Naive thymus-derived CD4-positive, alpha-beta T cell (primary cell): ENCODE measurements at places on chromosomes 5 and 9.

- H3K4me1 ChIP-seq = peaks cover 6% of the 10 kb centered on the region
- peaks cover 10% of the 10 kb centered on the region for H3K36me3 ChIP-seq
- no peak for DNase-seq
These were observed 30.8 kb upstream of the ACOT12 start for GRCh38 chr5:81424728-81425127.

- no peak for DNase-seq
- no peak overlapping the region for H3K4me3 ChIP-seq
- peaks cover 20% of the 10 kb centered on the region for H3K36me3 ChIP-seq
- H3K4me1 ChIP-seq = no peaks in the 10 kb centered on the region
These were observed 54.0 kb downstream of the TMEM161B start for GRCh38 chr5:88214655-88215054.

DNA sequence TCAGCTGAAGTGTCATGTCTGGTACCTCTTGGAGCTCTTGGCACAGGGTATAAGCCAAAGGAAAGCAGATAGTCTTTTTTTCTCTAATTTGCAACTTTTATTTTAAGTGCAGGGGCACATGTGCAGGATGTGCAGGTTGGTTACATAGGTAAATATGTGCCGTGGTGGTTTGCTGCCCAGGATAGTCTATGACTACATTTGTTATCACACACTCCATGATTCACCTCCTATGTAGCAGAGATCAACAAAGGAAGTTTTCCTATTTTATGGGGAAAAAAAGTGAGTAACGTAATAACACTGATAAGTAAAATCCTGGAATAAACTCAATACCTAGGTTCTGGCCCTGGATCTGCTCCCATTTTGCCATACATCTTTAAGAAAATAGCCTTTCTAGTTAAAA lies 234.6 kb downstream of the CAAP1 start:
- no peak for DNase-seq
- no peaks in the 10 kb centered on the region for H3K4me1 ChIP-seq
- H3K36me3 ChIP-seq = no peaks in the 10 kb centered on the region
- H3K27ac ChIP-seq = no peak overlapping the region

DNA sequence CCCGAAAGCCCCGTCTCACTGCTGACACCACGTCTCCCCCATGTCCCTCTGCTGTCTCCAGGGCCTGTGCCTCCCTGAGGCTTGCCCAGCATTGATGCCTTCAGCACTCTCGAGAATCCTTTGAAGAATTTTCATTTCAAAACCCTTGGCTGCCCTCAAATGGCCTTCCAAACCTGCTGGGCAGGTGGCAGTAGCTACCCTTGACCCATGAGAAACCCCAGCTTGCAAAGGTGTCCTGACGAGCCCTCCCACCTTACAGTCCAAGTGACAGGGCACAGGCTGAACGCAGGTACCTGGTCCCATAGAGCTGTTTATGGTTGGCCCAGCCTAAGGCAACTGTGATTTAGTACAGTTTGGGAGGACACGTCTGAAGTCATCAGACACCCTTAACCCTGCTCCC lies 97.2 kb upstream of the SPIN1 start:
- H3K27me3 ChIP-seq = no peaks in the 10 kb centered on the region
- no peak for DNase-seq
- H3K4me3 ChIP-seq = no peak overlapping the region
- no peaks in the 10 kb centered on the region for H3K4me1 ChIP-seq
- H3K36me3 ChIP-seq = no peaks in the 10 kb centered on the region

DNA sequence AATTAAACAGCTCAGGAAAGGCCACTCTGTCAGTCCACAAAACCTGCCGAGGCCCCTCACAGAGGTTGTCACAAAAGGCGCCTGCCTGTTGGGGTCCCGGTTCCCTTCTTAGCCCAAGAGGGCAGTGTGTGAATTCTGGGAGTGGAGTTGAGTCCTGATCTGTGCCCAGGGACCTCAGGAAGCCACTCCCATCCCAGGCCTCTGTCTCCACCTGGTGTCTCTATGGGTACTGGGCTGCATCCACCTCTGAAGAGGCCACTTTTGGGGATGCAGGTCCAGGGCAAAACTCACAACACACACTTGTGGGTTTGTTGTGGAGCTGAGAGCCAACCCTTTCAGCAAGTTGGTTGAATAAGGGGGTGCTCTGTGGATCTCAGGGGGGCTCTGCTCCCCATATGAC lies 74.3 kb upstream of the STXBP1 start:
- no peaks in the 10 kb centered on the region for H3K27me3 ChIP-seq
- no peak for DNase-seq
- no peak overlapping the region for H3K4me3 ChIP-seq
- no peak overlapping the region for H3K27ac ChIP-seq

DNA sequence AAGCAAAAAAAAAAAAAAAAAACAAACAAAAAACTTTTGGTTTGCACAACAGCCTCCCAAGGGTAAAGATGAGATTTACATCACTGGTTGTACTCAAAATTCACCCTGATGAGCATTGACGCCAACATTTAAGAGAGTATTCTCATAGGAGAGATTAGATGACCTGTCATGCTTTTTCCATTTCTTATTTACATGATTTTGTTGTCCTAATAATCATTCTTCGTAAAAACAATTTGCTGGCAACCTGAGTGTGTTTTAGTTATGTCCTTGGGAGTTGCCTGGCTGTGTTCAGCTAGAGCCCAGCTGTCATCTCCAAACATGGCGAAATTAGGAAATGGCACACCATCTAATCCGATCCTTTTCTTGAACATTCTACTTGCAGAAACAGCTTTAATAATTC lies 186.4 kb upstream of the MRPS30 start:
- H3K36me3 ChIP-seq = no peaks in the 10 kb centered on the region
- no peak overlapping the region for H3K4me3 ChIP-seq
- no peak for DNase-seq
- no peaks in the 10 kb centered on the region for H3K27me3 ChIP-seq
- no peak overlapping the region for H3K27ac ChIP-seq

DNA sequence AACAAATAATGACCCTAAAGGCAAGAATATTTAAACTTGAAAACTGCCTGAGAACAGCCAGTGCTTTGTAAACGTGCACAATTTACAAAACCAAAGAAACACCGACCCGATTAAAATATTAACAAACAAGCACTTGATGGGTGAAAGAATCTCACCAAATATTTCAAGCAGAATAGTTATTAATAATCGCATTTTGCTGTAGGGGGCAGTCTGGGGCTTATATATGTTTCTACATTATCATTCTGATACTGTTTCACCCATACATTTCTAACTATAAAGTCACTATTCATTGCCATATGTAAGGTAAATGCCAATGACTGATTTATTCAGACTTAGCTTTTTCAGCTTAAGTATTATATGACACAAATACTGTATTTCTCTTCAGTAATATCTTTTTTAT lies 37.7 kb downstream of the UBAP2 start:
- H3K27me3 ChIP-seq = no peaks in the 10 kb centered on the region
- no peaks in the 10 kb centered on the region for H3K36me3 ChIP-seq
- H3K4me1 ChIP-seq = no peaks in the 10 kb centered on the region
- no peak overlapping the region for H3K4me3 ChIP-seq
- H3K27ac ChIP-seq = no peak overlapping the region
- DNase-seq = peak; percentile 7

DNA sequence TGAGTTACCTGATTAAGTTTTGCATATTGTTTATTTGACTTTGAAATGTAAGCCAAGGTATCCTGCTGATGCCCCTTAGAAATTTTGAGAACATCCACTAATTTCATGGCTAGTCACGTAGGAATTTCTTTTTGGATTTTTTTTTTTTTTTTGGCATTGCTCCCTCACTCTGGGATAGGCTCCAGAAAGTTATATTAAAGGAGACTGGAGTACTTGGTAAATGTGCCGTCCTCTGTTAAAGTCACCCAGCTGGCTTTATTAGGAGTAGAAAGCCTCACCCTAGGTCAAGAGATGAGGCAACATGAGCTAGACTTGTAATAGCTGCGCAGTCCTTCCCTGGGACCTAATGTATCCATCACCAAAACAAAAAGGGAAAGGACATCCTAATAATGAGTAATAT lies 3.1 kb downstream of the KCTD16 start:
- H3K36me3 ChIP-seq = no peaks in the 10 kb centered on the region
- no peak overlapping the region for H3K27ac ChIP-seq
- peaks cover 16% of the 10 kb centered on the region for H3K4me1 ChIP-seq
- H3K27me3 ChIP-seq = no peaks in the 10 kb centered on the region
- DNase-seq = no peak

DNA sequence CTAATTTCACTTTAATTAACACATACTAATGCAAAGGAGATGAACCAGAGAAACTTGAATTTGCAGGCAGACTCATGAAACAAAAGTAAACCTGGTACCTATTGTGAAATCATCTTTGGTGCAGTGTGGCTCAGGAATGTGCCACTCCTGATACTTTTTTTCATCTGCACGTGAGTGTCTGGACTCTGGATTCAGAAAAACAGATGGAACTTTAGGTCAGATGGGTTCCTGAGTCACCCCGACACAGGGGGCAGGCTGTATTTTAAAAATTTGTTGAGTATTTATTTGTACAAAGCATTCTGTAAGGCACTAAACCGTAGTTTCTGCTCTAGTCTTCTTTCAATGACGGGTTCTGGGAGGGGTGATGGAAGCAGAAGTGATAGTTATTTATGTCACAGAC lies 52.2 kb upstream of the TUT7 start:
- DNase-seq = no peak
- no peaks in the 10 kb centered on the region for H3K4me1 ChIP-seq
- no peaks in the 10 kb centered on the region for H3K36me3 ChIP-seq
- H3K4me3 ChIP-seq = no peak overlapping the region

GRCh38 chr5:132470596-132470995 lies 20.0 kb downstream of the IRF1 start:
- peak overlapping the region; percentile 62 for H3K27ac ChIP-seq
- peaks cover 91% of the 10 kb centered on the region for H3K4me1 ChIP-seq
- no peaks in the 10 kb centered on the region for H3K36me3 ChIP-seq
- DNase-seq = no peak

- no peak overlapping the region for H3K27ac ChIP-seq
- H3K4me3 ChIP-seq = no peak overlapping the region
- DNase-seq = no peak
- H3K4me1 ChIP-seq = no peaks in the 10 kb centered on the region
- H3K27me3 ChIP-seq = no peaks in the 10 kb centered on the region
These were observed 185.5 kb downstream of the SPOCK1 start for GRCh38 chr5:137313526-137314175.

DNA sequence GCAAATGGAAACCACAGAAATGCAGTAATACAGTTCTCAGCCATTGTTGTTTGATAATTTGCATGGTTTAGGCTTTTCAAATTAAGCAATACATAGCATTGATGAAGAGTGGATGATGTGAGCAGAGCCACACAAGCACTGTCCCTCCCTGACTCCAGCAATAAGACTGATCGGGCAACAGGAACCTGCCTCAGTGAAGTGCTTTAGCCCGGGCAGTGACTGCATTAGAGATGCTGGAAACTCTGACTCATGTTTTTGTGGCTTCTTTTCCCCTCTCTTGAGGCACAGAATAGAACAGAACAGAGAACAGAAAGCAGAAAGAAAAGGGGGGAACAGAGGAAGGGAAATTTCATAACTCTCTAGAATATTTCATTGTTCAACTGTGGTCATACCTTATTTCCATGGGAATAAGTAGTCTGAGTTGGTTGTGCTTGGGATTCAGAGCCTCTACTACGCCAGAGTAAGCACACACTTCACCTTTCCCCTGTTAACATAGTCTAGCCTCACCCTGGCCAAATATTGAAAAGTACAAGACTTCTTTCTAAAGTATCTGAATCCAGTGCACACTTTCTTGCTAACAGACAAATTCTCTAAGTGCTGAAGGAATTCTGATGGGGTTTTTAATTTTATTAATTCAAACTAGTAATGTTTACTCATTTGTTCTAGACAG lies 164.8 kb upstream of the VCAN start:
- H3K4me3 ChIP-seq = no peak overlapping the region
- no peak for DNase-seq
- no peak overlapping the region for H3K27ac ChIP-seq

DNA sequence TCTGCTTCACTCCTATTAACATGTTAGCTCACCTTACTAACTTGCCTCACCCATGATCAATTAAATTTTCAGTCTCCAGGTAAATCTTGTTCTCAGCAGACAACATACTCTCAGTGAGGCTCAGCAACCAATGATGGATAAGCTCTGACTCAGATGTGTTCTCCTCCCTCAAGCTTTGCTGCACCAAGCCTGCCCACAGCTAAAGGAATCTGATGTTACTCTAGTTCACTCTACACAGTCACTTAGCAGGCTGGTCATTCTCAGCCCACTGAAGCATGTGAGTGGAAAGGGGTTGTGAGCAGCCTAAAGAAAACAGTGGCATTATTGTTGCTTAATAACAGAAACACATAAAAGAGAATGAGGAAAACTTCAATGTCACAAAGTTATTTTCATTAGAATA lies 37.3 kb upstream of the CTNND2 start:
- H3K4me3 ChIP-seq = no peak overlapping the region
- DNase-seq = no peak

DNA sequence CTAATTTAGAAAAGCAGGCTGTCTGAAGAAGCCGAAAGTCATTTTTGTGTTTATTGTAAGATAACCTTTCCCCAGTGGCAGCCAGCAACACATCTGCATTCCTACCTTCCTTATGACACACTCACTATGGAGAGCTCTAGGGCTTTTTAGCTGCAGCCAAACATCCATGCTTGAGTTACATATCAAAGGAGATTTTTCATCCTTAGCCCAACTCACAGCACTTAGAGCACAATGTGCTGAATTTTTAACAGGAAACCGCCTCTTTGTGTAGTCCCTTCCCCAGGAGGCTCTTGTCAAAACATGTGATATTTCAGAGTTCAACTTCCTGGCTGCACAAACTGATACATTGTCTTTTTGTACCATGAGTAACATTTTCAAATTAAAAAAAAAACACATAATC lies 379.2 kb downstream of the CTNND2 start:
- H3K4me1 ChIP-seq = no peaks in the 10 kb centered on the region
- H3K27ac ChIP-seq = no peak overlapping the region
- H3K36me3 ChIP-seq = no peaks in the 10 kb centered on the region

- H3K4me1 ChIP-seq = no peaks in the 10 kb centered on the region
- H3K27ac ChIP-seq = no peak overlapping the region
- no peaks in the 10 kb centered on the region for H3K36me3 ChIP-seq
- DNase-seq = no peak
- H3K27me3 ChIP-seq = no peaks in the 10 kb centered on the region
- no peak overlapping the region for H3K4me3 ChIP-seq
These were observed 78.4 kb downstream of the SREK1 start for GRCh38 chr5:66222455-66222854.

- no peak overlapping the region for H3K4me3 ChIP-seq
- H3K27ac ChIP-seq = no peak overlapping the region
- H3K4me1 ChIP-seq = no peaks in the 10 kb centered on the region
- H3K36me3 ChIP-seq = peaks cover 13% of the 10 kb centered on the region
- no peak for DNase-seq
These were observed 225.1 kb upstream of the TBCA start for GRCh38 chr5:78001197-78001596.

GRCh38 chr5:1002836-1003235 lies 5.8 kb upstream of the NKD2 start:
- no peak overlapping the region for H3K27ac ChIP-seq
- no peak for DNase-seq
- H3K27me3 ChIP-seq = peaks cover 3% of the 10 kb centered on the region
- peaks cover 25% of the 10 kb centered on the region for H3K4me1 ChIP-seq

DNA sequence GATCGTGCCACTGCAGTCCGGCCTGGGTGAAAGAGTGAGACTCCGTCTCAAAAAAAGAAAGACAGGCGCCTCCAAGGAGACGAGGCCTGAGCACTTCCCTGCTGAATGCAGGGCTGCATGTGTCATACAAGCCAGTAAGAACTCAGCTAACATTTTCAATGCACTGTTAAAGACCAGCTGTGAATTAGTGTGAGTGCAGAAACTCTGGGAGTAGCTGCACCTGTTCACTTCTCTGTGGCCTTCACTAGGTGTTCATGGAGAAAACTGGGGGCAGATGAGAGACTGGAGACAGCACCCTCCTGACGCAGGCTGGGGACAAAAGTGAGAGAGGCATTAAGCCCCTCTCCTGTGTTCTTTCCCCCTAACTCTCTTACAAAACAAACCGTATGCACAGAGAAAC lies 41.8 kb downstream of the FBXO10 start:
- no peaks in the 10 kb centered on the region for H3K4me1 ChIP-seq
- H3K4me3 ChIP-seq = no peak overlapping the region
- no peak for DNase-seq
- no peaks in the 10 kb centered on the region for H3K27me3 ChIP-seq
